Naive thymus-derived CD8-positive, alpha-beta T cell (primary cell): ENCODE measurements at places on chromosomes 3 and 15.

GRCh38 chr3:179739816-179740594 lies 87.2 kb downstream of the USP13 start:
- DNase-seq = no peak

DNA sequence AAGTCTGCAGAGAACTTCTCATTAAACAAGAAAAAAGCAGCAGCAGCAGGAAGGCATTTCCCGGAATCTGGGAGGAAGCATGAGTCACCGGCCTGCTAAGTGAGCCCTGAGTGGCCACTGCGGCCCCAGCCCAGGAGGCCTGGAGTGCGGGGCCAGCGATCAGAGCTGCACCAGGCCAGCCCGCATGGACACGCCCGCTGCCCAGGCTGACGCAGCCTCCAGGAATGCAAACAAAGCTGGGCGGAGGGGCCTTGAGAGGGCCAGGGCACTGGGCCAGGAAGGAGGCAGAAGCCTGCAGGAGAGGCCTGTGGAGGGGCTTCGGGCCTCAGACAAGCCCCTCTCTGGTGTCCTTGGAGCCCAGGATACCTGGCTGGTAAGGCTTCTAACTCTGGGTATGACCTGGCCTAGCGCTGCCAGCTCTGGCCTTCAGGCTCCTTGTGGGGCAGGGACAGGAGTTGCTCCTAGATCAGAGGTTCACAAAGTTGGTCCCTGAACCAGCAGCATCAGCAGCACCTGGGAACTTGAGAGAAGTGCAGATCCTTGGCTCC lies 101.2 kb downstream of the SMAD6 start:
- DNase-seq = no peak

DNA sequence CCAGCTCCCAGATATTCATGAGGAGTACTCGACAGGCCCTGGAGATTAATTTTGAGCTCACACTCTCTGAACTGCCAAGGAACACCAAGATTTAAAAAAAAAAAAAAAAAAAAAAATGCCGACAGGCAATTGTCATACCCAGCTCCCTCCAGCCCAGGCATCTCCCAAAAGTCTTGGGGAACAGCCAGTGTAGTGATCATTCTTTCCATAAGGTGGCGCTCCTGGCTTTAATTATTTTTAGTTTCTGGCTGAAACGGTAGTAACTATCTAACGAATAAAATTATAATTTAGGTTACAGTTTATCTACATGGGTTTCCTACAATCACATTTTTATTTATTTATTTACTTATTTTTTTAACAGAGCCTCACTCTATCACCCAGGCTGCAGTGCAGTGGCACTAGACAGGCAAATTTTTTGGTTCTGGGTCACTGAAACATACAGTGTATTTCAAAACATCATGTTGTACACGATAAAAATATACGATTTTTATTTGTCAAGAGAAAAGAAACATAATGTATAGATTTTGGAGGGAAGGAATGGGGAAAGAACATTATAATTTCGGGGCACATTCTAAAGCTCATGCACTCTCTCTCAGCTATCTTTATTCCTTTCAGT lies 157.3 kb downstream of the ADAMTS9 start:
- DNase-seq = no peak

- no peak for DNase-seq
These were observed 486 bp downstream of the CDIN1 start for GRCh38 chr15:36579792-36580431.

- DNase-seq = no peak
These were observed 35.2 kb downstream of the DNASE1L3 start for GRCh38 chr3:58175437-58176184.

GRCh38 chr15:93180128-93180527 lies 91.1 kb upstream of the RGMA start:
- no peak for DNase-seq

DNA sequence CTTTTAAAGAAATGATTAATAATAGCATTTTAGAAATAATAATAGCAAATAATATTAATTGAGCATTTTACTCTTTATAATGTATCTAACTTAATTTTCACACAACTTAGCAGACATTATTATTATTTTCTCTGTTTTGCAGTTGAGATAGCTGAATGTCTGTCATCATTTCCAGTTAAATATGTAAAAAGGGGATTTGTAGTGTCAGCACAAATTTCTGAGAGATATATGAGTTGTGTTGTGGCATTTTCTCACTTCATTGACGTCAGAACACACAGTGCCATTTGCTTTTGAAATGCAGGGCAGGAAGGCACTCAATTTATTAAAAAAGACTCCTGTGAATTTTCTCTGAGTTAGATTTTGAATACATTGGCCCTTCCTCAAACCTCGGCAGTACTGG lies 111.0 kb downstream of the GRM7 start:
- DNase-seq = no peak

DNA sequence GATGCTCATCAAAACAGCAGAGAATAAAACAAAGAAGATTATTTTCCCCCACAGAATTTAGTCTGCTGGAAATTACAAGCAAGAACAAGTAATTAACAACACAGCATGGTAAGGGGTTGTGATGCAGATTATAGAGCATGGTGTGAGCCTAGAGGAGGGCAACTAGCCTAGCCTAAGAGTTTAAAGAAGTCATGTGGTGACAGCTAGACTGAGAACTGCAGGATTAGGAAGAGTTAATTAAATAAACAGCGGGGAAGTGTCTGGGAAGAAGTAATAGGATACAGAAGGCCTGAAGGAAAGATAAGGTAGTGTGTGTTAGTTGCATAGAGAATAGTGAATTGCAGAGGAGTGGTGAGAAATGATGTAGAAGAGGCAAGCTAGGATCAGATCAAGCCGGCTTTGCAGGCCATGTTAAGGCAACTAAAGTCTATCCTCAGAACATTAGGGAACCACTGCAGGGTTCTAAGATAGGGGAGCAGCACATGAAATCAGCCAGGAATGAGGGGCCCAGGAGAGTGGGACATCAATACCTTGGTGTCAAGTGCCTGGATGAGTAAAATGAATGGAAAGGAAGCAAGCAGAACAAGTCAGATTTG lies 11.9 kb upstream of the PKM start:
- DNase-seq = no peak

DNA sequence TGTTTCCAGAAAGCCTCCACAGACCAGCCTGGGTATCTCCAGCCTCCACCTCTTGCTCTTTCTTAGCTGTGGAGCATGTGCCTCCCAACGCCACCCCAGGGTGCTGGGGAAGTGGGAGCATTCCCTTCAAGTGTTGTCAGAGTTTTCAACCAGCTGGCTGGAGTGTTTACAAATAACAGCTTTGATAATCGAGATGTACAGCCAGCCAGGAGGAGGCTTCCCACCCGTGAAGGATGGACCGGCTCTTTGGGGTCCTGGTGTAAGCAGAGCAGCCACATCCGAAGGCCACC lies 8.5 kb upstream of the OXTR start:
- DNase-seq = no peak

DNA sequence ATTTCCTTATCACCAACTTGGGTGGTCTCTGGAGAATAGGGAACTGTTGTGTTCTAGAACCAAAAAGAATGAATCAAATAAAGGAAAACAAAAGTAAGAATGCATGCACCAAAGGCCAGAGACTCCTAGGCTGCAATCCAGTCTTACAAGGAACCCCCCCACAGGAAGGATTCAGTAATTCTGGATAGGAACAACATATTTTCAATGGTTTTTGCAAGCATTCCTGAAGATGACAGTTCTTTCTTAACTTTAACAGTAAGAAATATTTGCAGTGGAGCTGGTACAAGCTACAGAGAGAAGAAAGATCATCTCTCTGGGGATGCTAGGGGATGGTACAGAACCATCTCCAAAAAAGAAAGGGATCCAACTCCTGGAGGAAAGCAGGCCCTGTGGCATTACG lies 116.2 kb upstream of the CHRM5 start:
- DNase-seq = no peak

DNA sequence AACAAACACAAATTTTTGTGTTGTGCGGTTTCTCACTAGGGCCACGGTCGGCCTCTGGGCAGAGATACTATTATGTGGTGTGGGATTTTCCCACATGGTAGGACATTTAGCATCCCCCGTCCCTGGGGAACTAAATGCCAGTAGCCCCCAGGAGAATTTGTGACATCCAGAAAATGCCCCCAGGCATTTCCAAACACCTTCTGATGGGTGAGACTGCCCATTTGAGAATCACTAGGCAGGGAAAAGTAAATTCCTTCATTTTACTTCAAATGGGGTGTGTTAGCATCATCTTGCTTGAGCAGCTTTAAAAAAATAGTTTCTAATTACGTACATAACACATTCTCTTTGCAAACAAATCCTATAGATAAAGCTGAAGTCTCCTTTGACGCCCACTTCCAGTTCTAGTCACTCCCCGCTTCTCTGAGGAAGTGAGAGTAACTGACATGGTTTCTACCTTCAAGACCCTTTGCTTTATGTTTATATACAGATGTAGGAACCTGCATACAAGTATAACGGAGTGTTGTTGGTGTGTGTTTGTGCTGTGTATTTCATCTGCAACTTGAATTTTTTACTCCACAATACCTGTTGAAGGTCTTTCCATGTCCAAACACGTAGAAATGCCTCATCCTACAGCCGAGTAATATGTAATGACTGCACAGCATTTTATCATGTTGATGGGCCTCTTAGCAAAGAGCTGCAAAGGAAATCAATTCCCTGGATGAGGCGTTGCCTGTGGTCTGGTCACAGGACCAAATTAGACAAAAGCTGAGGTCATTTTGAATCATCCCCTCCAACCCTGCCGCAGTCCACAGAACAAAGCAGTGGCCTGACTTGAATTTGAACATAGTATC lies 31.4 kb upstream of the ZBTB38 start:
- DNase-seq = no peak

GRCh38 chr3:127518456-127519081 lies 72.0 kb downstream of the TPRA1 start:
- DNase-seq = no peak

DNA sequence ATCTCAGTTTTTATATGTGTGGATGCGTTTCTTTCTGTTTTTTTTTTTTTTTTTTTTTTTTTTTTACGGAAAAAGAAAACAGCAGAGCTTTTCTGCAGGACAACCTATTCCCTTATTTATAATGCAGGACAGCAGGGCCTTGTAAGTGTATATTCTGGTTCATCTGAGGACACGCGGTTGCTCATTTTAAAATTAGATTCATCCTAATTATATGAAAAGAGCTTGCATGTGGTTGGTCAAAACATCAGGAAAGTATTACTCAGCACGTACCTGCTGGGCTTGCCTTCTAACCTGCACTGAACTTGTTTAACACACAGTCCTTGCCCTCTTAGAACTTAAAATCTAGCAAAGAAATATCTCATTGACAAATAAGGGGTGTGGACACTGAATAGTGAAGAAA lies 13.5 kb downstream of the THRB start:
- DNase-seq = no peak

GRCh38 chr15:70556779-70557178 lies 206.6 kb downstream of the UACA start:
- peak; percentile 40 for DNase-seq

DNA sequence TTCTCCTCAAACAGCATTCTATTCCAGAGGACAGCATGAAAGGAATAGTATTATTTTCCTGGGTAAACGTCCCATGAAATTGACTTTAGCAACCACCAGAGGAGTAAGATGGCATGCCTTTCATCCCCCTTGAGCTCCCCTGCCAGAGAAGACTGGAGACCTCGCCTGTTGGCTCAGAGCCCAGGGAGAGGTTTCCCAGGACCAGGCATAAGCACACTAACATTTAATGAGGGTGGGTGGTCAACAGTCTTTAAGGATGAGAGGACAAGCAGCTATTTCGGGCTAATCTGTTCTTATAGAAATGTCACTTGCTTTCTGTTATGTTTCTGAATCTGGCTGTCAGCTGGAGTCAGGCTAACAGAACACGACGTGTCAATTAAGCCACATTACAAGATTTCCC lies 390.5 kb downstream of the GABRG3 start:
- DNase-seq = no peak

DNA sequence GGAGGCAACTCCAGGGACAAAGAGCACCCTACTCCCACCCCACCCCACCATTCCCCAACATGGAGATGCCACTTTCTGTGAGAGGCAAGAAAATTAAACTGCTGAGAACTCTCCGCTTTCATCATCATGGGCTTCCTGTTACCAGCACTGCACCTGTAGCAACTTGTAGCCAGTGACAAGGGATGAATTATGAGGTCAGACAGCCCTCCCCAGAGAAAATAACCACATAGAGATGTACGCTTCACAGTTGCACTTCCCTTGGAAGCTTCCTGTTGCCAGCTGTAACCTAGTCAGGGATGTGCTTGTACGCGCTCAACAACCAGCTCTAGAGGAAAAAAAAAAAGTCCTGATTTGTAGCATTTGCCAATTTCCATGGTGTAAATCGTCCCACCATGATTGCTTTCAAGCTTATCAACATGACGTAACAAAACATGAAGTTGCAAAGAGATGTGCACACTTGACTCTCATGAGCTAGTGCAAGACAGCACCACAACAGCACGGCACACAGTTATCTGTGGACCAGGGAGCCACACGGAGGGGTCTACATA lies 145.4 kb downstream of the RAB11A start:
- no peak for DNase-seq

DNA sequence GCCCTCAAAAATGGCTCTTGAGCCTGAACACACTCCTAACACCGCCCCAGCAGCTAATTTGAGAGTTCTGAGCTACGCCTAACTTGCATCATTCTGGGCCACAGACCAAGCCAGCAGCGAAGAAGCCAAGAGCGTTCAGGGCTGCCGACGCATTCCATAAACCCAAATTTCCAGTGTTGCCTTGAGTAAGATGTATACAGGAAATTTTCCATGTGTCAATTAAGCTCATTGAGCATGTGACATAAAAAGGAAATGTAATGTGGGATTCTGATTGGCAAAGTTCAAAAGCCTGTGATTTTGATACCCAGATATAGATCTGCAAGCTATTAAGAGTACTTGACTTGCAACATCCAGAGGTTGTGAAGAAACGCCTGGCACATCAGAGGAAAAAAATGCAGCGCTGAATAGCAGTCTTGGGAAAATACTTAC lies 148.6 kb upstream of the NR2F2 start:
- no peak for DNase-seq
